ENCODE measurements at places on chromosomes 7 and 10. TPM values are rescaled to one million over a fixed set of nuclear protein-coding genes. Genes with fewer than 3 reads are reported as not detected.

- DNase-seq: peak; percentile 70
These were observed 205.0 kb downstream of the DIP2C start for GRCh38 chr10:484441-484924.

Gene GPR22
- polyA plus RNA-seq: not detected

DNA sequence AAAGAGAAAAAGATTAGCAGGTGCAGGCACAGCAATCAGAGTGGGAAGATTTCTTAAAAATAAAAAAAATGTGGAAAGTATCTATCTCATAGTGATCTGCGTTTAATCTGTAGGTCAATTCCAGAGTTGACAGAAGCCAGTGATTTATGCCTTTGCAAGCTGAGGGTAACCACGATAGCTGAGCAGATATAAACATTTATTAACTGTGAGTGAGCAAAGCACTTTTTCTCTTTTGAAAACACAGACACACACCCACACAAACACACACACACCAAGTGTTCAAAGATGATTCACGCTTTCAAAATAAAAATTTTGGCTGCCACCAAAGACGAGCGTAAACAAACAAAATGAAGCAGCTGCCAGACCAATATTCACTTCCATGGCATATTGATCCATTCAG lies 243.2 kb upstream of the SLC26A5 start:
- no peak for DNase-seq

GRCh38 chr7:921581-922333 lies 32.7 kb downstream of the ADAP1 start:
- peak; percentile 48 for DNase-seq

DNA sequence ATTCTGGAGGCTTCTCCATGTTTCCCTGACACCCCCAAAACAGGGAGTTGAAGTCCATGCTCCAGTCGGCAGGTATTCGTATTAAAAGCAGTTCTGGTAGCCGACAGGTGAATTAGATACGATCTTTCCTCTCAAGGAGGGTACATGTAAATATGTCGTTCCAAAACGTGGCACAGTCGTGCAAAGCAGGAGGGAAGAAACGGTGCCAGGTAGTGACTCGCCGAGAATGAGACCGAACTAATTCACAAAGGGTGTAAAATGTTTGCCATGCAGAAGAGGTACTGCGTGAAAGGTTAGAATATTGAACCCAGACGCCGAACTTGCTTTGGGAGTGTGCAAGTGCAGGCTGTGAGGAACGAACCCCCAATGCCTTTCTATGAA lies 483 bp downstream of the EDRF1 start:
- no peak for DNase-seq

DNA sequence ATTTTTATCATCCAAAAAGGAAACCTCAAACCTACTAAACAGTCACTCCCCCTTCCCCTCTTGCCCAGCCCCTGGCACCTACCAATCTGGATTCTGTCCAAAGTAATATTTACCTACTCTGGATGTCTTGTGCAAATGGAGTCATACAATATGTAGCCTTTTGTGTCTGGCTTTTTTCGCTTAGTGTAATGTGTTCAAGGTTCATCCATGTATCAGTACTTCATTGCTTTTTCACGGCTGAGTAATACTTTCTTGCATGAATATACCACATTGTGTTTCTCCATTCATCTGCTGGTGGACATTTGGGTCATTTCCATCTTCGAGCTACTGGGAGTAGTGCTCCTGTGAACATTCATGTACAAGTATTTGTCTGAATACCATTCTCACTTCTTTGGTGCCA lies 113.6 kb downstream of the EEPD1 start:
- DNase-seq: no peak

DNA sequence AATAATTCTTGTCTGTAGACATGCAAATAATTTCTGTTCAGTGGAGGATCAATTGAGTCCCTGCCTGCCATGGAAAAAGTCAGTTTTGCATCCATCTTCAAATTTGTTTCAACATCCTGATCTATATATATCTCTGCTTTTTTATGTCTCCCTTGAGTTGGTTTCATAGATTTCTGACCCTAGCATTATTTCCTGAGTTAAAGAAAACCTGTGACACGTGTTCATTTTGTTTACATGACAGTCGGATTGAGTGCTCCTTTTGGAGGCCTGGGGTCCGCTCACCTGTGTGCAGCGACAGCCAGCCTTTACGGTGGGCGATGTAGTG lies 674 bp downstream of the MRPS24 start:
- no peak for DNase-seq

- DNase-seq: no peak
These were observed 55.5 kb upstream of the CABCOCO1 start for GRCh38 chr10:61606959-61607907.

All from psoas muscle (tissue), 8 donors.